Panc1 (cell line): ENCODE measurements at places on chromosomes 7 and 10.

DNA sequence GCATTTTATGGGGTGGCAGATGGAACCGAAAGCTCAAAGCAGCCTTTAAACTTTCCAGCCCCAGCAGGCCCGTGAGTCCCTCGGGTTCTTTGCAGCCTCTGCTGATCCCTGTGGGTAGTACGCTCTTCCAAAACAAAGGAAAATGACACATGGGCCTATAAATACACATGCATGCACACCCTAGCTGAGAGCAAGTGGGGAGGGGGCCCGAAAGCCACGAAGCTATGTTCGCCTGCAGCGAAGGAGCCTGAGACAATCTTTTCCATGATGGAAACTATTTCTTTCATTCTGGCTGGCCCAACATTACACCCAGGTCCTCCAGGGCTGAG, 32.2 kb downstream of the CALML5 start:
- no peak for DNase-seq

GRCh38 chr7:47535035-47535703, 46.7 kb downstream of the TNS3 start:
- DNase-seq, result no peak

DNA sequence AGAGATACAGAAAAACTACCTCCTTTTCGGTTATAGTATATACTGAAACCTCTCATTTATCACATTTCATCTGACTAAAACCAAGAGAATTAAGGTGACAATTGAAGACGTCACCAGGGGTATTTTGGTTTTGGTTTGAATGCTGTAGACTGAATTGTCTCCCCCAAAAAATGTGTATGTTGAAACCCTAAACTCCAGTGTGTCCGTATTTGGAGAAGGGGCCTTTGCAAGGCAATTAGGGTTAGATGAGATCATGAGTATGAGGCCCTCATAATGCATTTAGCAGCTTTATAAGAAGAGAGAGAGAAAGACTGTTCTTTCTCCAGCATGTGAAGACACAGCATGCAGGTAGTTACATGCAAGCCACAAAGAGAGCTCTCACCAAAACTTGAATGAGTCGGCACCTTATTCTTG, 59.5 kb downstream of the CACNA2D1 start:
- DNase-seq, result no peak

- DNase-seq, result no peak
Measured at GRCh38 chr10:70233939-70234300, 691 bp upstream of the PPA1 start.

DNA sequence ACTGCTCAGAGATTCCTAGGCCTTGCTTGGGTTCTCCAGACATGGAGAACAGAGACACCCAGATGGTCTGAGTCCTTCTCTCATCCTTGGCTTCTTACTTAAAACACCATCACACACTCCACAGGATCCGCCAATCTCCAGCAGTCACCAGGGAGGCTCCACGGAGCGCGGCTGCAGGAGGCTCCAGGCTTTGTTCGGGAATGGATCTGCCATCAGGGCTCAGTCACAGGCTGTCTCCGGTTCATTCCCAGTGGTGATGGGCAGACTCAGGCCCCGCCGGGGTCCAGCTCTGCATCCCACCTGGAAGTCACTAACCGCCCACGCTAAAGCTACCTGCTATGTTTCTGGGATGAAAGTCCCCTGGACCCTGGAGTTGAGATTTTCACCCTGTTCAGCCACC, 312.9 kb downstream of the TCERG1L start:
- DNase-seq, result no peak

- DNase-seq, result no peak
Measured at GRCh38 chr10:129448539-129448938, 18.5 kb upstream of the MGMT start.

- no peak for DNase-seq
Measured at GRCh38 chr10:124347956-124348355, 70.8 kb downstream of the OAT start.

- no peak for DNase-seq
Measured at GRCh38 chr7:54814401-54814800, 55.4 kb upstream of the SEC61G start.

- no peak for DNase-seq
Measured at GRCh38 chr7:32218741-32219288, 148.6 kb upstream of the PDE1C start.

DNA sequence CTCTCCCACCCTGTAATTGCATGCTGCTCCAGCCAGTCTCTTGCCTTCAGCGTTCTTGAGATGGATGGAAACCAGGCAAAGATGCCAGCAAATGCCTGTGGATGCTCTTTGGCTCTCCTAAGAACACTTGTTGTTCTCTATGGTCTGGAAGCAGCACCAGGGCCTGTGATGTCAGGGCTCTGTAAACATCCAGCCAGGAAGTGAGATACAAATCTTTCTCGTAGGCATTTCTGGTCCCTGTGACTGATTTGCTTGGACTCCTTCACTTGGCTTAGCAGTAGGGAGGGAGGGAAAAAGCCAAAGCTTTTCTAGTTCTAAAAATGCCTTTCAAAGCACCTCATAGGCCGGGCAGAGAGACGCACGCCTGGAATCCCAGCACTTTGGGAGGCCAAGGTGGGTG, 201.3 kb downstream of the REEP3 start:
- no peak for DNase-seq

GRCh38 chr10:84599254-84599653, 270.9 kb downstream of the CCSER2 start:
- DNase-seq, result no peak

DNA sequence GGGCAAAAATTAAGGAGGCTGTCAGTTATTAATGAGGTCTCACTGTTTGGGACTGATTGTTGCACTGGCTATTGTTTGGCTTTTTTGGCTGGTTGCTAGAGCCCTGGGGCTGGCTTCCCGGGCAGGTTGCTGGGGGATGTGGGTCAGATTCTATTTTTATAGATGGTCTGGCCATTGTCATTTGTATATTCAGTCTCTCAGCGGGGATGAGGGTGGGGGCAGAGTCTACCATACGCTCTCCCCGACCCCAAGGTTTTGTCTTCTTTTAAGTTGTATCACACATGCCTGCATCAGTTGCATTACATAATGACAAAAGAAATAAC, 84.3 kb upstream of the GRB10 start:
- DNase-seq, result no peak

DNA sequence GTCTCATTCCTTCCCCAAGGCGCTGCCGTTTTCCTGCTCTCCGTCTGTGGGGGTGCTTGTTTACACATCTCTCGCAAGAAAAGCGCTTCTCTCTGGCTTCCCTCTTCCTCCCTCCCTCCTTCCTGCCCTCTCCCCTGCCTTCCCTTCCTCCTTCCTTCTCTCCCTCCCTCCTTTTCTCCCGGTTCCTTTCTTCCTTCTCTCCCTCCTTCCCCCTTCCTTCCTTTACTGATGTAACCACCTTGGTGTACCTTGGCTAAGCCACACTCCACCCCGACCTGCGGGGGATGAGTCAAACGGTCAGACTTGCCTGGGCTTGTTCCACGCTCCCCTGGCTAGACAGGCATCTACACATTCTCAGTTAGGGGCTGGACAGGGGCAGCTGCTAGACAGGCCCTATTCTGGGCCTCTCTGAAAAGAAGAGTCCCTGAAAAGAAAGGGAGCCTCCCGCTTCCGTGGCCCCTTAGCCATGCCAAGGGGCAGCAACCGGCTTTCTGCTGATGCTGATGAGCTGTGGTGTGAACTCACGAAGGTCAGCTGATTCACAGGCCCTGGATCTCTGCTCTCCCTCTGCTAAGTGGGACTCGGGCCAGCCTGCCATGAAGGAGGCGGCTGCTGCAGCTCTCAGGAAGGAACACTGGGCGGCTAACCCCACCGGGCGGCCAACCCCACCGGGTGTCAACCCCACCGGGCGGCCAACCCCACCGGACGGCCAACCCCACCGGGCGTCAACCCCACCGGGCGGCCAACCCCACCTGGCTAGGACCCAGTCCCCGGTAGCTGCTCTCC, 216.8 kb downstream of the TCERG1L start:
- no peak for DNase-seq

- DNase-seq, result no peak
Measured at GRCh38 chr7:30699706-30700495, 17.6 kb upstream of the CRHR2 start.

- DNase-seq, result no peak
Measured at GRCh38 chr7:156039971-156040677, 227.9 kb upstream of the SHH start.

DNA sequence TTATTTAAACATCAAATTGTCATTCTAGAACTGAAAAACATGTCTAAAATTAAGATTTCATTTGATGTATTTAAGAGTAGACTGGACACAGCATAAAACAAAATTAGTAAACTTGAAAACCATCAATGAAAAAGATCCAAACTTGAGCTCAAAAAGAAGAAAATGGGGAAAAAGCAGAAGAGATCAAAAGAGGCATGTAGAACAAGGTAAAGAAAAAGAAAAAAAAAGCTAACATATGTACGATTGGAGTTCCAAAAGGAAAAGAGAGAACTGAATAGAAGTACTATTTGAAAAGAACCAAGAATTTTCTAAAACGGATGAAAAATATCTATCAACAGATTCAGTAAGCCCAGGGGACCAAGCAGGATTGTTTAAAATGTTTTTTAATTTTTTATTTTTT, 3.6 kb downstream of the FBXL13 start:
- DNase-seq, result no peak

DNA sequence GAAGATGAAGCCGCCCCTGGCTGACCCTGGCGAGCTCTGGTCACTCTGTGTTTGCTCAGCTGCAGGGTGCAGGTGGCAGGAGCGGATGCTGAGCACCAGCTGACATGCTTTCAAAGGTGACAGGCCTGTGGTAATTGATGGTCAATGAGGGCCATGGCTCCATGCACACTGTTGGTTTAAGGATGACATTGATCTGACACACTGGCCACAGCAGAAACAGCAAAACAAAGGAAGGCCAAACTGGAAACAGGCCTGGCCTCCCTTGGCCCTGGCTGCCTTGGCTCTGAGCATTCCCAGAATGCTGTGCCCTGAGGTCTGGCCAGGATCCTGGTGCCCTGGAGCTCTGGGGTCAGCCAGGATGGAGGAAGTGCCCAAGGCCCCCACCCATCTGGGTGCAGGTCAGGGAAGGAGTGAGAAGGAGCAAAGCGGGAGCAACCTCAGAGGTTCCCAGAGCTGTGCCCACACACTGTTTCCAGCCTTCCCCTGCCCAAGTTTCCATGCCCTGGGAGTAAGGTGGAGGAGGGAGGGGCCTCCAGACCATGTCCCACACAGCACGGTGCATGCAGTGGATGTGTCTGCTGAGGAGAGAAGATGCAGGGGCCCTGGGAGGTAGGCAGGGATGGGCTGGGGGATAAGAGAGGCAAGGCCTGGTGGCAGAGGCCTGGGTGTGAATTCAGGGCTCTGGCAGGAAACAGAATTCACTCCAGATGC, 302.2 kb downstream of the RPS24 start:
- DNase-seq, result peak; percentile 89

DNA sequence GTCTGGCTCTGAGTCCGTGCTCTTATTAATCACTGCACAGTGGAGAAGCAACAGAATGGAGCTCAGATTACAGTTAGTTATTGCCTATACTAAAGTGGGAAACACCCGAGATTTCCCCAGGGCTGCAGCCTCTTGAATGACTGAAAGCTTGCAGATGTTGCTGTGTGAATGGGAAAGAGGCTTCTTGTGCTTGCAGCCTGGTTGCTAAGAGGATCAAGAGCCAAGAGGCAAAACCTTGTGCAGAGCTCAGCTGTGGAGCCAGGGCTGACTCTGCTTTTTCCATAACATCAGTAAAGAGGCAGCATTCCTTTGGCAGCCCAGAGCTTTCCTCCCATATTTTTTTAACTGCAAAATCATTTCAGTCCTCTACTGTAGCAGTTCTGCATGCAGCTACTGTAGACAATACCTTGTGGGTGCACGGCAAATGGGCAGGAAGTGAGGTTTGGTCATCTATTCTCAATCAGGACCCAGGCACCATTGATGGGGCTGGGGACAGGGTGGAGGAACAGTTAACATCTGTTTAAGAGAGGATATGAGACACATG, 86.5 kb downstream of the RALA start:
- no peak for DNase-seq

GRCh38 chr7:77337456-77337990, 78.6 kb downstream of the GSAP start:
- DNase-seq, result no peak

- DNase-seq, result no peak
Measured at GRCh38 chr7:156079156-156079555, 266.9 kb upstream of the SHH start.

DNA sequence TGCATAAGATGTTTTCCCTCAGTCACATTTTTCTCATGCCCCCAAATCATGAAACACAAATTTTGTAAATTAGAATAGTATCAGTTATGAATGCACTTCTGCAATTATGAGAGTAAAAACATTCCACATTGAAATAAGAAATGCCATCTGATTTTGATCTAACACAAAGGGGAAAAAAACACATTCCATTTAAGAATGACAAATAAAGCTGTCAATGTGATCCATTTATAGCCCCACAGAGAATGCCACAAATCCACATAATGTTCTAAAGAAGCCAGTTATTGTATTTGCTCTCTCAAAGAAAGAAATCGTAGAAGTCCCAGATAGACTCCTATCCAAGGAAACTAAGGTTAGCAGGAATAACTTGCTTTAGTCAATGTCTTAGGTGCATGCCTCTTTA, 48.7 kb upstream of the RHOBTB1 start:
- DNase-seq, result no peak

- no peak for DNase-seq
Measured at GRCh38 chr10:61028861-61029361, 84.9 kb upstream of the RHOBTB1 start.

GRCh38 chr7:66146701-66147100, 32.1 kb downstream of the CRCP start:
- no peak for DNase-seq

- no peak for DNase-seq
Measured at GRCh38 chr10:113175176-113175575, 225.1 kb downstream of the TCF7L2 start.

DNA sequence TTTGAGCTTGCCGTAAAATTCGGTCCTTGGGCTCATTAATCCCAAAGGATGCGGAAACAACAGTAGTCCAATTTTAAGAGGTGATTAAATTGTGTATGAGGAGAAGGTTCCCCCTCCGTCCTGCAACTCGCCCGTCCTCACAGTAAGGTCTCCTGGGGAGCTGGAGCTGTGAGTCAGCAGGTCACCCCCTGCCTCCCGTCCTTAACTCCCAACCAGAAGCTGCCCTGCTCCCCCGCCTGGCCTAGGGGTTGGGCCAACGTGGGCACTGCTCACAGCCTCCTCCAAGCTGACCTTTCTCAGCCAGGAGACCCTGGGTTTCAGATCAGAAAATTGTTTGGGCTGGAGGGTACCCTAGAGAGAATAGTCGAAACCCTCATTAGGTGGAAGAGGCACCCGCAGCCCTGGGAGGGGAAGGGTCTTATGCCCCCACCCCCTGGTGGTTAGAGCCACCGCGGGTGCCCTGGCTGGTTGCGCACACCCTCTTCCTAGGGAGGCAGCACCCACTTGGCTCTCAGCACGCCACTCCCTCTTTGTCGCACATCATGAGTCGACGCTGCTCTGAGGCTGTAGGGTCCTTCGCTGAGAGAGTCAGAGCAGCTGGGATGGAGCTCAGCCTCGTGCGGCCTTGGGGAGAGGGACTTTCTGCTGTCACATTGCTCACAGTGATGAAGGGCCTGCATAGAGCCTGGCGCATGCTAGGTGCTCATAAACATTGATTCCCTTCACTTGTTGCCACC, 131.2 kb downstream of the TACC2 start:
- DNase-seq, result no peak

DNA sequence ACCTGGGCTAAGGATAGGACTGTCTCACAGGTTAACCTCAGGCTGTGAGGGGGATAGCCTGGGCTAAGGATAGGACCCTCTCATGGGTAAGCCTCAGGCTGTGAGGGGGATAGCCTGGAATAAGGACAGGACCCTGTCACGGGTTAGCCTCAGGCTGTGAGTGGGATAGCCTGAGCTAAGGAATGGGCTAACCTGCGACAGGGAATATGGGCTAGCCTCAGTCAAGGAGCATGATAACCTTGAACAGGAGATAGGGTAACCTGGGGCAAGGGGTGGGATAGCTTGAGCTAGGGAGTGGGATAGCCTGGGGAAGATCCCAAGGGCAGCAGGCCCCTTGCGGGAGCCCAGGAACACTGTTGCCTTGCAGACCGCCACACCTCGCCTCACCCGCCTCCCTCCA, 42.7 kb downstream of the GRID2IP start:
- DNase-seq, result no peak
